HEK293T (cell line): ENCODE measurements at places on chromosomes 7 and 10.

GRCh38 chr10:96338279-96338925 is 20.4 kb downstream of the OPALIN start:
- no peak for DNase-seq

DNA sequence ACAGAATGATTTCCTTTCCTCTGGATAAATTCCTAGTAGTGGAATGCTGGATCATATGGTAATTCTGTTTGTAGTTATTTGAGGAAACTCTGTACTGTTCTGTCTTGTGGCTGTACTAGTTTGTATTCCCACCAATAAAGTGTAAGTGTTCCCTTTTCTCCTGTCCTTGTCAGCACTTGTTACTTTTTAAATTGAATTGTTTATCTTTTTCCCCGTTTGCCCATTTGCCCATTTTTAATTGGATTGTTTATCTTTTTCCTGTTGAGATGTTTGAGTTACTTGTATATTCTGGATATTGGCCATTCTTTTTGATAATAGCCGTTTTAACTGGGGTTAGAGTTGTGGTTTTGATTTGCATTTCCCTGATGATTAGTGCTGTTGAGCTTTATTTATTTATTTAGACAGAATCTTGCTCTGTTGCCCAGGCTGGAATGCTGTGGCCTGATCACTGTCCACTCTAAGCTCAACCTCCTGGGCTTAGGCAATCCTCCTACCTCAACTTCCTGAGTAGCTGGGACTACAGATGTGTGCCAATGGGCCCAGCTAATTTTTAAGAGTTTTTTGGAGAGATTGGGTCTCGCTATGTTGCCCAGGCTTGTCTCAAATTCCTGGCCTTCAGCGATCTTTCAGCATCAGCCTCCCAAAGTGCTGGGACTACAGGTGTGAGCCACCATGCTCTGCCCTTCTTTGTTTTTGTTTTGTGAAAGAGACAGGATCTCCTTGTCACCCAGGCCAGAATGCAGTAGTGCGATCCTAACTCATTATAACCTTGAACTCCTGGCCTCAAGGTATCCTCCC is 23.0 kb downstream of the BMPR1A start:
- no peak for DNase-seq

DNA sequence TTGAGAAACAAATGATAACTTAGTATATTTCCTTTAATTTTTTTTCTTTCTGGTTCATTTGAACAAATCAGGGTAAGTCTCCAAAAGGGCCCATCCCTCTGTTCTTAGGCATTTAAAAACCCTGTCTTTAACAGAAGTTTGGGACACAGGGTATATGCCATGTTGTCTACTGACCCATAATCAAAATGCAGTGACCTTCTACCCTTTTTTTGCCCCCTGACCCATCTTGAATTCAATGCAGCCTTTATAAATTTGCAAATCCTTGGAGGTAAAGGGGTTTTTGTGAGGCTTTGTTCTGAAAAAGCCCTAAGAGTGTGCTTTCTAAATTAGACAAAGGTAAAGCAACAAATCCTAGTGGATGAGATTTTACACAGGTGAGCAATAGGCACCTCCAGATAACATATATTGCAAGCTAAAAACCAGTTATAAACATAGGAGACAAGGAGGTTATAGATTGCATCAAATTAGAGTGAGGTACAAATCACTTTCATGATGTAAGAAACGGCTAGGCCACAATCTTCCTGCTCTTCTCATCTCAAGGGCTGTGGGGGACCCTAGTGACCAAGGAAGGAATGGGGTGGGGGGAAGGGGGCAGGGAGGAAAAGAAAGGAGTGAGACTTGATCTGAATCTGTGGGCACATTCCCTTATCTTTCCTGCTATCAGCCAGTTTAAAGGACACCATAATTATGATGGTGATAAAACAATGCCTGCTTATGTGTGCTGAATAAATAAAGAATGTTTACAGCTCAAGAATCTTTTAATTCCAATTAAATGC is 2.7 kb downstream of the SKIDA1 start:
- DNase-seq: no peak

DNA sequence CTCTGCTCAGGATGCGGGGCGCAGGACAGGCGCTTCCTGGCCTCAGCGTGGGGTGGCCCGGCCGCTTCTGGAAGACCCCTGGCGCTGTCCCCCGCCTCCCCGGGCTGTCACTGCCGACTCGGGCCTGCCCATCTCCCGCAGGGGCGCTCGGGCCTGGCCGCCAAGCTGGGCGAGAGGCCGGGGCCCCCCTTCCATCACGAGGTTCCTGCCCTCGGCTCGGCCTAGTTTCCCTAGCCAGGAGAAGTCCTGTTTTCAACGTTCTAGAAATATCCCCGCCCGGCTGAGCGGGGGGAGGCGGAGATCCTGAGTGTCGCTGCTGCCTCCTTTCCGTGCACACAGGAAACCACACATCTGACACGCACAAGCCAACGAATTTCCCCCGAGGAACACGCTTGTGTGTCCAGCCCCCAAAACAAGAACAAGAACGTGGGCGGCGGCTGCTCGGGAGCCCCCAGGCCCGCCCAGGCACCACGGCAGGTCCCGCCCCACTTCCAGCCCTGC is 33.7 kb downstream of the AP5Z1 start:
- no peak for DNase-seq

GRCh38 chr7:22858640-22859561 is 36.3 kb upstream of the TOMM7 start:
- no peak for DNase-seq

- DNase-seq: no peak
Observed at GRCh38 chr10:69681436-69681835, 51.4 kb downstream of the FAM241B start.

DNA sequence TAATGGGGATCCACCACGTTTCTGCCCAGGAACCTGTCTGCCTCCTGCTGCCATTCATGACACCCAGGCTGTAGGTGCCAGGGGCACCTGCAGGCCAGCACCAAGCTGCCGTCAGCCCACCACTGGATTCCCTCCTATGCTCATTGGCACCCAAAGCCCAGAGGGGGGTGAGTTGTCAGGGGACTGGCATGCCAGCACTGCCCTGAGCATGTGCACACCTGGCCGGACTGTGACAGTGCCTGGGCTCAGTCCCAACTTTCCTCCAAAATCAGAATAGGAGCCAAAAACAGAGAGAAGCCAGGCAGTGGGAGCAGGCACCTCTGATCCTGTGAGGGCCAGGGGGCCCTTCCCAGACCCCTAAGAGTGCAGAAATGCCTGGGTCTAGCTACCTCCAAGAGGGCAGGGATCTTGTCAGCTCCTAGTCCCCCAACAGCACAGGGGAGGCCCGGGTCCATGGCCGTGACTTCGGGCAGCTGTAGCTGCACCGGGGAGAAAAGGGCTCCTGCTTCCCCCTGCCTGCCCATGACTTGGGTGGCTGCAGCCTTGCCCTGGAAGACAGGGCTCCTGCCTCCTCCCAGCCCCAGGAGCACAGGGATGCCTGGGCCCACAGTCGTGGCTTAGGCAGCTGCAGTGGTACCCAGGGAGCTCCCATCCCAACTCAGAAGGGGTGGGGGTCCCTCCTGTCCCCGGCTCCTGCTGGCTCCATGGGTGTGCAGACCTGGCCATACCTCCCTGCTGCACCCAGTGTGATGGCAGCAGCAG is 249.8 kb upstream of the DKK1 start:
- no peak for DNase-seq

DNA sequence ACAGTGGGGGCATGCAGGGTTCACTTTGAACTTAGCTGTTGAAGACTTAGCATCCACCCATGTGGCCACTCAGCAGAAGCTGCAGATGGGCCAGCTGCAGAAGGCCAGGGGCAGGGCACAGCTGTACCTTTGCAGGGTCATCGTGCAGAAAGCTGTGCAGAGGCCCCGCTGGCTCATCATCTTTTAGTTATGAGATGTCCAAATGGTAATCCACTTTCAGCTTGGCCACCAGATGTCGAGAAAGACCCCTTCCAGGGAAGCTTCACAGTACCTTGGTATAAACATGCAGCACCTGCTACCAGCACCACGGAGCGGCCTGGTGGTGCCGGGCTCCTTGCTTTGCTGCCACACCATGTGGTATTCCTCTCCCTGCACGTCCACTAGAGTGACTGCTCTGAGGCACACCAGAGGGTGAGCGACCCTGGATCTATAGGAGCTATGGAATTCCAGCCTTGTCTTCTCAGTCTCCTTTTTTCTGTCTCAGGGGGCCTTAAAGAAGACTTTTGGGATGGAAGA is 74.2 kb upstream of the LAMB4 start:
- DNase-seq: no peak

DNA sequence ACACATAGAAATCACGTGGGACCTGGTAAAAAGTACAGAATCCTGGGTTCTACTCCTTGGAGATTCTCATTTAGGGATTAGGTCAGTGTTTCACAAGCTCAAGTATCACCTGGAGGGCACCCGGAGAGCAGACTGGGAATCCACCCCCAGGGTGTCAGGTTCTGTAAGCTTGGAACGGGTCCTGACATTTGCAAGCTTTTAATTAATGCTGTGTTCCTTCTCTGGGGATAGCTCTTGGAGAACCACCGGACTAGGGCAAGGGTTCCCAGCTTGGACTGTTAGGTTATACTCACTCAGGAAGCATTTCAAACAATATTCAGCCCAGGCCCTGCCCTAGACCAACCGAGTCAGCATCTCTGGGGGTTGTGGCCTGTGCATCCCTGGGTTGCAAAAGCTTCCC is 23.0 kb downstream of the TCF7L2 start:
- no peak for DNase-seq

DNA sequence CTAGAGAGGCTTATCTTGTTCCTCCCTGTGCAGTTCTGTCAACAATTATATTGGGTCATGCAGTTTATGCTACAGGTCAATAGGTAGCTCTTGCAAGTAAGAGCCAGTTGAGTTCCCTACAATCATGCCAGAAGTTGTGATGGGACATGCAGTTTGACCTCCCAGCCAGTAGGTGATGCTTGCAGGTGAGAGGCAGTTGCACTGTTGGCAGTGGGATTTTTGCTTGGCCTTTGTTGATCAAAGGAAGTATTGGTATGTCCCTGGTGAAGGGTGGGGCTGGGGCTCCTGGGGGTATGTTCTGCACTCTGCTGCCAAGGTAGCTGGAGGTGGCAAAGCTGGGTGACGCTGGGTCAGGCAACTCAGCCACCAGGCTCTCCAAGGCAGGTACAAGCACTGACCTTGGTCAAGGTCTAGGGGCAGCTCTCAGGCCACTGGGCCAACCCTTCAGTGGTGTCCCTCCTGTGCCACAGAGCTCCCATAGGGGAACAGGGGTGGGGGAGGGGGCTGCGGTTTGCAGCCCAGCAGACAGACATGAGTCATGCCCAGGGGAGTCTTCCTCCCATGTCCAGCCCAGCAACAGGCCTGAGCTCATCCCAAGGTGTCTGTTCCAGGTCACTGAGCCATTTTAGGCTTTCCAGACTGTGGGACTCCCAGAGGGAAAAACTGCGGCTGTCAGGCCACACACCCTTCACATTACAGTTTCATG is 43.3 kb downstream of the MEOX2 start:
- no peak for DNase-seq

GRCh38 chr10:95767884-95768556 is 12.1 kb downstream of the ENTPD1 start:
- DNase-seq: no peak

GRCh38 chr7:32515890-32516550 is 20.7 kb downstream of the AVL9 start:
- DNase-seq: no peak

- no peak for DNase-seq
Observed at GRCh38 chr7:69260023-69260422, 338.3 kb upstream of the AUTS2 start.

GRCh38 chr10:132158823-132159222 is 27.9 kb upstream of the DPYSL4 start:
- no peak for DNase-seq

GRCh38 chr10:43055991-43056567 is 20.8 kb upstream of the RET start:
- no peak for DNase-seq

- no peak for DNase-seq
Observed at GRCh38 chr7:76238326-76238725, 36.6 kb downstream of the SRRM3 start.

DNA sequence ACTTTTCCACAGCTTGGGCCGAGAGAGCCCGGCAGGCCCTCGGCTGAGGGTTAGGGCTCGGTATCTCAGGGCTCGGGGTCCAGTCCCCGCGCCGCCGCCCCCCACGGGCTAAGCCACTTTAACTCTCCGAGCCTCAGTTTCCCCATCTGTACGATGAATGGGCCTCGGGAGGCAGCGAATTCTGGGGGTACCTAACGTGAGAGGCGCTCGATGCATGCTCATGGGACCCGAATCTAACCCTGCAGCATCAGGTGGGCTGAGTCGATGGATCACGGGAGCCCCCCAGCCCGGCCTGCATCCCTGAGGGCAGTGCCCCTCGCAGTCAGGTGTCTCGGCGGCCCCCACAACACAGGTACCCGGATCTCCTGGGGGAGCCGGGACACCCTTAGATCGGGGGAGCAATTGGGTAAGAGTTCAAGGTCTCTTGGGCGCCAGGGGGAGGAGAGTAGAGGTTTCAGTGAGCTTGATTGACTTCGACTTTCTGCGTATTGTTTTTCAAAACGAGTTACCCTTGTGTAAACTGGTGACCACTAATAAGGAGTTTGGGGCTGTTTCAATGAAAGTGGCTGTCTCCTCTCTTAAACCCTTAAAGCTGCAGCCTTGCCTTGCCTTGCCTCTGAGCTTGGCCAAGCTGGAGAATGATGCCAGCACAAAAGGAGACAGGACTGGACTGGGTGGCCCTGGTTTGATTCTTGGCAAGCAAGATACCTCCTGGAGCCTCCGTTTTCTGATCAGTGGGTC is 631 bp downstream of the POR start:
- no peak for DNase-seq
